ENCODE measurements at places on chromosomes 12 and 14.

DNA sequence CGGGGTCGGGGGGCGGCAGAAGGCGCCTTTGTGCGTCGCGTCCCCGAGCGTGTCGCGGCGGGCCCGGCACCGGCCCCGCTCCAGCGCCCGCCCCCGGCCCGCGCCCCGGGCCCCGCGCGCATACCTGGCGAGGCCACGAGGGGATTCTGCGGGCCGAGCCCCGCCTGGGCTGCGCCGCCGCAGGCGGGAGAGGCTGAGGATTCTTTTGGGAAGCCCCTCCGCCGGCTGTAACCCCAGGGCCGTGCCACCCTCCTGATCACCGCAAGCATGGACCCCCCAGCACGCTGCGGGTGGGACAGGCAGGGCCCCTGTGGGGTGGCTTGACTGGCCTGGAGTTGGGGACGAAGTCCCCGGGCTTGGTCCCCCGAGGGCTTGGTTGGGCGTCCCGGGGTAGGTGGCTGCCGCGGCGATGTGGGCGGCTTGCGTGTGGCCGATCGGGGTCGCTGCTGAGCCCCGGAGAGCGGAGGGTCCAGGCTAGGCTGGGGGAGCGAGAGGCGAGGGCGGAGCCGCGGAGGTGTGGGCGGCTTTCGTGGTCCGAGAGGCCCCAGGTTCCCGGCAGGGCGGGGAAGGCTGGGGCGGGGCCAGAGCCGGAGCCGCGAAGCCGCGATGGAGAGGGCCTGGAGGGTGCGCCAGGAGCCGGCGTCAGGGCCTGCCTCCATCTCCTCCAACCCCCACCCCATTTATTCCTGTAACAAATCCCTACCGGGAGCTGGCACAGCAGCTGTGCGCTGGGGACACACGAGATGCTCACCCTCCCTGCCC, 28.4 kb upstream of the GPR132 start:
- no peak for DNase-seq

GRCh38 chr14:36771028-36771640, 109.5 kb downstream of the PAX9 start:
- DNase-seq, result no peak

GRCh38 chr12:99611599-99611998, 36.0 kb upstream of the GARIN6 start:
- DNase-seq, result no peak

GRCh38 chr14:93234798-93235197, 27.7 kb downstream of the UBR7 start:
- peak; percentile 37 for DNase-seq

DNA sequence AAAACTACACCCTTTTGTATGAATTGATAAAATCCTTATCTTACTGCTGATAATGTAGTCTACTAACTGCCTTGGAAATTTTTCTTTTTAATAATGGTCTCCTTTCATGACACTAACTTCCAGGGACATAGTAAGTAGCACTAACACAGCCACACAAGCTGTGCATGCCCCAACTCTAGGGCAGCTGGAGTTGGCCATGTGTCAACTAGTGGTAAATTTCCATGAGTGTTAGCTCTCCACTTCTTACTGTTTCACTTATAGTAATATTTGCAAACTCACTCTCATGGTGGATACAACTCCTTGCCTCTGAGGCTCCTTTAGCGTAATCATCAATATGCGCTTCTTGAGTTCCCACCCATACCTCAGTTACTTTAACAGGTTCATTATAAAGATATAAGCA, 38.0 kb downstream of the LGR5 start:
- DNase-seq, result no peak

DNA sequence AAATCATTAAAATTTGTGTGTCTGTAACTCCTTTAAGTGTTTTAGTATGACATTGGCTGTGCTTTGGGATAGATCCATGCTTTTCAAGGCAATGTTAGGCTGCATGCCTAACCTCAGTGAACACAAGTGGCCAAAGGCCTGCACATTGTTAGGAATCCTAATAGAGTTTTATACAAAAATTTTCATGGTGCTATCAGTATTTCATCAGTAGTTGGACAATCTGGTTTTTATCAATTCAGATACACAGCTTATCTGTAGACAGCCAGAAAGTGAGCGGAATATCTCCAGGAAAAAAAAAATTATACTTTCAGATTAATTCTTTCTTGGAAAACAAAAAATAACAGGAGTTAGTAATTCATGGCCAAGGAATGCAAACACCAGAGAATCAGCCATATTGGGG, 324.0 kb upstream of the PDE3A start:
- DNase-seq, result no peak

DNA sequence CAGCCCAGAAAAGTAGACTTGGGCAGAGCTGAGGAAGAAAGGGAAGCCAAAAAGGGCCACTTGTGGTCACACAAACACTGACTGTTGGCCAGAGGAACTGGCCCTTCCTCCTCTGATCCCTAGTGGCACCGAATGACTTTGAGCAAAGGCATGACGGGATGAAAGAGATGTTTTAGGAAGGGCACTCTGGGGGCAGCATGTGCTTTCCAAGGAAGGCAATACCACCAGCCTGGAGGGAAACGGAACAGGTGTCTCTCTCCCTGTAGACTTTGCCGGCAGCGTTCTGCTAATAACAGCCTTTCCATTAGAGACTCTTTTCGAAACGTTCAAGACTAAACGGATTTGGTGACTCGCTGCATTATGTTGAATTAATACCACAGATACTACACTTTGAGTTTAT, 12.3 kb upstream of the FBXO21 start:
- no peak for DNase-seq

DNA sequence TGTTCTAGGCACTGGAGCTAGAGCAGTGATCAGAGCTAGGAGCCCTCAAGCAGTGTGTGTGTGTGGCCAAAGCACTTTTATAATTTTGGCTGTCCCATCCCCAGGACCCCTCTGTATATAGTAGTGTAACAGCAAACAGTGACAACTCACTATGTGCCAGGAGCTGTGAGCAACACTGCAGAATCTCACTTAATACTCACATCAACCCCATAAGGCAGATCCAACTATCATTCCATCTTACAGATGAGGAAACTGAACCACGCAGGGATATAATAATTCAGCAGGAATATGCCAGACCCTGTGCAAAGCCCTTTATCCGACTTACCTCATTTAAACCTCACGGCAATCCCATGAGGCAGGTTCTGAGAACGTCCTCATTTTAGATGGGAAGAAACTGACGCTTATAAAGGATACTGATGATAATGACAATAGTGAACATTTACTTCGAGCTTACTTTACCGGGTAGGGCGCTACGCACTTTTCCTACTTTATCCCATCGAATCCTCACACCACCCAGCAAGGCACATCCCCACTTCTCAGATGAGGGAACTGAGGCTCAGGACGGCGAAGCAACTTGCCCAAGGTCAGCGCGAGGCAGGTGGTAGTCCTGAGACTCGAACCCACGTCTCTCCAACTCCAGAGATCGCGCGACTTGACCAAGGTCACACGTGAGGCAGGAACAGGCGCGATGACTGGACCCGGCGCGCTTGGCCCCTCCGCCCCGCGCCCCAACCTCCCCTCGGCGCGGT, 687 bp downstream of the RAB35 start:
- no peak for DNase-seq

GRCh38 chr14:70064136-70064865, 124.5 kb downstream of the SLC8A3 start:
- no peak for DNase-seq

Measured in astrocyte of the cerebellum (primary cell).